Activated naive CD4-positive, alpha-beta T cell treated with Interleukin-2 at 50 U/mL for 16 hours (primary cell): ENCODE measurements at places on chromosomes 2 and 18.

- no peak for DNase-seq
Measured at GRCh38 chr2:182824767-182825158, 41.7 kb downstream of the FRZB start.

DNA sequence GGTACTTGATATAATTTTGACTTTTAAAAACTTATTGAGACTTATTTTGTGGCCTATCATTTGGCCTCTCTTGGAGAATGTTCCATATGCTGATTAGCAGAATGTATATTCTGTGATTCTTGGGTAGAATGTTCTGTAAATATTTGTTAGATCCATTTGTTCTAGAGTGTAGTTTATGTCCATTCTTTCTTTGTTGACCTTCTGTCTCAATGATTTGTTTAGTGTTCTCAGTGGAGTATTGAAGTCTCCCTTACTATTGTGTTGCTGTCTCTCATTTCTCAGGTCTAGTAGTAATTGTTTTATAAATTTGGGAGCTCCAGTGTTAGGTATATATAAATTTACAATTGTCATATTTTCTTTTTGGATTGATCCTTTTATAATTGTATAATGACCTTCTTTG lies 349.6 kb upstream of the CWC22 start:
- no peak for DNase-seq

DNA sequence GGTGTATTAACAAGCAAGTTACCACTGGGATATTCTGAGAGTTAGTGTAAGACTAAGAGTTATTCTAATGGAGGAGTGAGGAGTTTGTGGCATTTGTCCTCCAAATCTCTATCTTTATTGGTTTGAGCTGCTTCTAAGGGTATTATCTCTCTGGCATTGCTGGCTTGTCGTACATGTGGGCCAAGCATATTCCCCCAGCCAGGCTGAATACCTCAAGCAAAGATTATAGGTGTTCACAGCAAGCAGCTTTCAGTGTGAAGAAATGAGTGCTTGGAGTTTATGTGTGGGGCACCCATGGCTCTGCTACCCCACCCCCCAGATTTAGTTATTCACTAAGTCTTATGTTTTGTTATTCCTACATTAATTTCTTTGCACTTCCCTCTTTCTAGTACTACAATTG lies 193.6 kb upstream of the FANCL start:
- DNase-seq, result no peak

- no peak for DNase-seq
Measured at GRCh38 chr2:2890246-2890645, 487.4 kb downstream of the EIPR1 start.

DNA sequence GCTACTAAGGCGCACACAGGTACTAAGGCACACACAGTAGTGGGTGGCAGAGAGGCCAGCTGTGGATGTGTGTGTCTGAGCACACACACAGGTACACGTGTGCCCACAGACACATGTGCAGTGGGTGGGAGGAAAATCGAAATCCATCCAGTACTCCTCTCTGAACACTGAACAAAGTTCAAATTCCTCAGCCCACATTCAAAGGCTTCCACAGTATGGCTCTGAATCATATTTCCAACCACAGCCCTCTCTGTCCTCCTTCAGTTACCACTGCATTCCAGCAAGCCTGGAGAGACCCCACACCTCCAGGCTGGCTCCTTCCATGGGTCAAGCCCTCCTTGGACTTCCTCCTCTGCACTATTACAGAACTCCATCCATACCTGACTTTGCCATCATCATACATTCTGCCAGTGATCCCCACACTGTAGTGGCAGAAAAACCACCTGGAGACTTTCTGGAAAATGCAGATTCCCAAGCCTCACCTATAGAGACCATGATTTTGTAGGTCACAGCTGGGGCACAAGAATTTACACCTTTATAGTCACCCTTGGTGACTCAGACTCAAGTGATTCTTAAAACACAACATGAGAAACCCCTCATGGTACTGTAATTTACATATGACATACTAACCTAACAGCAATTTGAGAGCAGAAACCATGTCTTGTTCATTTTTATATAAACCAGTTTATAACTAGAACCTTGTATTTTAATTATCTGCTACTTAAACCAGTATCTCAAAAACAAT lies 31.4 kb downstream of the EPG5 start:
- no peak for DNase-seq

GRCh38 chr18:75003764-75004690 lies 204.9 kb downstream of the PTGR3 start:
- DNase-seq, result no peak

GRCh38 chr2:72630767-72631166 lies 195.1 kb downstream of the EXOC6B start:
- no peak for DNase-seq

DNA sequence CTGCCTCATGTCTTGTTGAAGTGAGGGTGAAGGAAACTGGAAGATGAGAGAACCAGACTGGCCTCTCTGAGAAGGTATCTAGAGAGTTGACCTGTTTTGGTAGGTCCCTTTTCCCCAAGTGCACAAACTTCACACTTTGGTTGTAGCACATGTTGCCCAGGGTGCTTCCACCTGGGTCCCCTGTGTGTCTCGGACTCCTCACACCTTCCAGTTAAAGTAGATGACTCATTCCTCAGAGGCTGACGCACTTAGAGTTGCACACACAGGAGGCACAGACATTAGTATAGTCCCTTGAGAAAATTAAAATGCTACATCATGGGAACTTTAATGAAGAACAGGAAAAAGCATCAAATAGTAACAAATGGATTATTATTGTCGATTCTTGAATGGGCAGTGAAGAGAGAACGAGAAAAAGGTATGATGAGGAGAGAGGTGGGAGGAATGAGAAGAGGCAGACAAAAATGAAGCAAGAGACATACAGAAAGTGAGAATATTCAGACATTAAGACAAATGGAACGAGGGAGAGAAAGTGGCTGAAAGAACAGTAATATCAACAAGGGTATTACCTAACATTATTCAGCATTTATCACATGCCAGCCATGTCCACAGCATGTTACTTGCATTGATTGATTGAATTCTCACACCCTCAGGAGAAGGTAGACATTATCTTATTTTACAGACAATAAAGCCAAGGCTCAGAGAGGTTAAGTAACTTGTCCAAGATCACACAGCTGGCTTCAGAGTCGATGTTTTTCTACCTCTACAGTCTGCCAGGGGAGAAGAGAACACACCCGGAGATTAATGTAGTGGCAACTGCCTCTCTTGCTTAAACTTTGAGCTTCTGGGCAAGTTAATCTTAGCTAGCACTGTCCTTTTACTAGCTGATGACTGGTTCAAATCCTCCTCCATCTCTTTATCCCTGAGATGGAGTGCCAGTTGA lies 68.6 kb downstream of the FHOD3 start:
- no peak for DNase-seq

GRCh38 chr2:17976871-17977746 lies 98.6 kb downstream of the KCNS3 start:
- DNase-seq, result no peak

DNA sequence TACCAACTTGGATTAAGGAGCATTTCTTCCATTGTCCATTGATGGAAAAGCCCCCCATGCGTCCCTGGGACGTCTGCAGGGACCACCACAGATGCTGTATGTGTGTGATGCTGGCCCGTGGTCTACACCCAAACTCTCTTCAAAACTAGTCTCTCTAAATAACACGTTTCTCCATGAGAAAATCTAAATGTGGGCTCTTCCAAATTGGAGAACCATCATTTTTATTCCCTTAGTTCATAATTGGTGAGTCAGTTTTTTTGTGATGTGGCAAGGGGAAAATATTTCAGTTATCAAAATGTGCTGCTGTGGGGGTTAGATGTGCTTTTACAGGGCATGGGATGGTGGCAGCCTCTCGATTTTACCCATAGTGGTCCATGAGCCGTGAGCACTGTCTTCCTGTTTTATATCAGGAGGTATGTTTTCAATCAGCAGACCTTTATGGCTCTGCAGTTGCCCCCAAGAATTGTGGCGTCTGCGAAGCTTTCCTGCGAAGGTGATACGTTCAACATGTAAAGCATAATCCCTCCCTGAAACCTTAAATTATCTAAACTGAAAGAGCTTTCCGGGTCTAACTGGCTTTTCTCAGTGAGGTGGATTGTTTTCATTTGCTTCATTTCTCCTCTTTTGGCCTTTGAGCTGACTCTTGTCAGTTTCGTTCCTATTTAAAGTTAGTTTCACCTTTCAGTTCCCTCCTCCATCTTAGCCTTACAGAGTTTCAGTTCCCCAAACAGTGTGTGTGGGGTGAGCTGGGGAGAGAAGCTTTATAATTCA lies 78.4 kb downstream of the SETBP1 start:
- DNase-seq, result peak; percentile 60
